ENCODE measurements at places on chromosomes 6 and 20. TPM values are rescaled to one million over a fixed set of nuclear protein-coding genes. Genes with fewer than 3 reads are reported as not detected.

GRCh38 chr6:84193114-84193708 lies 34.2 kb downstream of the CEP162 start:
- peak; percentile 29 for DNase-seq

The ECT2L gene
- total RNA-seq: 0.12 TPM

- no peak for DNase-seq
Measured at GRCh38 chr6:34236131-34236442, 586 bp upstream of the HMGA1 start.

The COL11A2 gene
- under 0.01 TPM for total RNA-seq
